ENCODE measurements at places on chromosomes 2 and 18. TPM values are rescaled to one million over a fixed set of nuclear protein-coding genes. Genes with fewer than 3 reads are reported as not detected.

The D2HGDH gene
- 18.8 TPM for polyA plus RNA-seq

The ARHGAP15 gene
- not detected for polyA plus RNA-seq

The CTAGE1 gene
- polyA plus RNA-seq = not detected

The FHOD3 gene
- 4.2 TPM for polyA plus RNA-seq

The NAGK gene
- 119 TPM for polyA plus RNA-seq

The ZNG1B gene
- polyA plus RNA-seq = 48.3 TPM

The TAF4B gene
- 2.9 TPM for polyA plus RNA-seq

The GAD1 gene
- 0.15 TPM for polyA plus RNA-seq

The EVA1A gene
- polyA plus RNA-seq = 13.5 TPM

The DIPK1C gene
- not detected for polyA plus RNA-seq

The OSBPL1A gene
- polyA plus RNA-seq = 11.0 TPM

DNA sequence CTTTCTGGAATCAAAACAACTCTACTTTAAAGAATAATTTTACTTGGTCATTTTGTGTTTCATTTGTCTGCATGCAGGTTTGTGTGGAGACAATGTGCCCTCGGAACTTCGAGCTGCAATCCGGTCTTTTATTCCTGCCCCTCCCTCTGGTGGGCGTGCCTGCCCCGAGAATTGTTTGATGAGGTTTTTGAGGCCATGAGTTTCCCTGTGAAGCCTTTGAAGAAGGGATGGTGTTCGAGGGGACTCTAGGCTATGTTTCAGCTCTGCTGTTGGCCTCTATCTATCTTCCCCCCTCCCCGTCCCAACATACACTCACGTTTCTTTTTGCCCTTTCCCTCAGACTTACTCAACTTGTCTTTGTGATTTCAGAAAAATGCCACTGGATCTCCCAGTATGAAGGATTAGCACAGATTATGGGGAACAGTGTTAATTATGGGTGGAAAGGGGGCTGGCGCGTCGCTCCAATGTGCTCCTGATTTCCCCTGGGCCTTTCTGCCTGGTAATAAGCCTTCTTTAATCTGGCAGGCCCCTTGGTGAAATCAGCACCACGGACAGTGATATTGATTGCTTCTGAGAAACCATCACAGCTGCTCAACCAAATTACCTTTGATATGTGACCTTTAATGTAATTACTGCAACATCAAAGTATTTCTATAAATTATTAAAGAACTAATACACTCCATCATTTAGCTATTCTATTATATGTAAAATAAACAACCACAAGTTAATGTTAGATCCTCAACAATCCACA lies 82.2 kb downstream of the CELF4 start:
- DNase-seq = no peak

GRCh38 chr2:173931751-173932150 lies 33.4 kb downstream of the SP3 start:
- no peak for DNase-seq

DNA sequence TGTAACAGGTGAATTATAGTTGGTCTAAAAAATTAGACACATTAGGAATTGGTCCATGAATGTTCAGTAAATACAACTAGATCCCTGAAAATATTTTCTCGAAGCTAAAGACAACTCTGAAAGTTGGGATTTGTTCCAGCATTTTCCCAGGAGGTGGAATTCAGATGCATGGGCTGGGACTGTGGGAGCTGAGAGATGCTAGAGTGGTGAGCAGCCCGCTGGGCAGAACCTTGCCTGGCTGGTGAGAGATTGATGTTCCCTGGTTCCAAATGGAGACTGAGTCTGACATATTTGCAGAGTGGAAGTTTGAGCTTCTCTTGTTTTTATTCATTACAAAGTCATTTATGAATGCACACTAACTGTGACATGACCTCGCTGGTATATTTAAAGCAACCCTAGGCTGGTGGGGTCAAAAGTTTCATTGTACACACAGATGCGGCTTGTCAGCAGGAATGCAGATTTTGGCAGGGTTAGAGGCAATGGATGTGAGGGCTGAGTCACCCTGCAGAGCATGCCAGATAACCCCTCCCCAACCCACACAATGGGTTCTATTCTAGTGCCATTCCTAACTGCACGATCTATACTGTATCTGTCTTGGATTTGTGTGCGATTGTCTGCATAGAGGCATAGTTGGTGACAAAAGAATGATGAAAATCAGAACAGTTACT lies 23.5 kb upstream of the TMEM178A start:
- no peak for DNase-seq

DNA sequence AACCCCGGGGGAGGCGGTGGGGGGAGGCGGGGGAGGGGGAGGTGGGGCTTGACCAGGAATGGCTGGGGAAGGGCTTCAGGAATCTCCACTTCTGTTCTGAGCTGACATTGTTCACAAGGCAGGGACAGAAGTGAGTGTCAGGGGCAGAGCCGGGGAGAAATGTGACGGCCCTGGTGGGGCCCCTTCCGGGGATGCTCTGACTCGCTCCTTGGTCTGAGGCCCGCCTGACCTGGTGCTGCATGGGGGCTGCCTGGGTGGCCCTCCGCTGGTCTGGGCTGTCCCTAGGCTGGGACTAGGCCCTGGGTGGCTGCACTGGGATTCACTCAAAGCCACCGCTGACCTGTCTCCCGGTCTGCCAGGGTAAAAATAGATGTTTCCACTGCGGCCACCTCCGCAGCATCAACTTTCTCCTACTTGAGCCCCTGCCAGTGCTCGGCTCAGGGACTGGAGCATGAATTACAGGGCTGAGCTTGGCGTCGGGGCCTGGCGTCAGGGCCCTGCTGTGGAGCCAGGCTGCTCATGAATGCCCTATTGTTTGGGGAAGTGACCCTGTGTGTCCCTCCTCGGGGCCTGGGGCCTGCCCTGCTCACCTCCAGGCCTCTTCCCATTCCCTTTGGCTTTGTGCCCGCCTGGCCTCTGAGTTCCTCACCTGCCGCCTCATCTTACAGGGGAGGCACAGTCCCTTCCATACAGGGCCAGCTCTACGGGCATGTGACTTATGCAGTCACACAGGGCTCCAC lies 247.5 kb downstream of the DYSF start:
- DNase-seq = no peak

DNA sequence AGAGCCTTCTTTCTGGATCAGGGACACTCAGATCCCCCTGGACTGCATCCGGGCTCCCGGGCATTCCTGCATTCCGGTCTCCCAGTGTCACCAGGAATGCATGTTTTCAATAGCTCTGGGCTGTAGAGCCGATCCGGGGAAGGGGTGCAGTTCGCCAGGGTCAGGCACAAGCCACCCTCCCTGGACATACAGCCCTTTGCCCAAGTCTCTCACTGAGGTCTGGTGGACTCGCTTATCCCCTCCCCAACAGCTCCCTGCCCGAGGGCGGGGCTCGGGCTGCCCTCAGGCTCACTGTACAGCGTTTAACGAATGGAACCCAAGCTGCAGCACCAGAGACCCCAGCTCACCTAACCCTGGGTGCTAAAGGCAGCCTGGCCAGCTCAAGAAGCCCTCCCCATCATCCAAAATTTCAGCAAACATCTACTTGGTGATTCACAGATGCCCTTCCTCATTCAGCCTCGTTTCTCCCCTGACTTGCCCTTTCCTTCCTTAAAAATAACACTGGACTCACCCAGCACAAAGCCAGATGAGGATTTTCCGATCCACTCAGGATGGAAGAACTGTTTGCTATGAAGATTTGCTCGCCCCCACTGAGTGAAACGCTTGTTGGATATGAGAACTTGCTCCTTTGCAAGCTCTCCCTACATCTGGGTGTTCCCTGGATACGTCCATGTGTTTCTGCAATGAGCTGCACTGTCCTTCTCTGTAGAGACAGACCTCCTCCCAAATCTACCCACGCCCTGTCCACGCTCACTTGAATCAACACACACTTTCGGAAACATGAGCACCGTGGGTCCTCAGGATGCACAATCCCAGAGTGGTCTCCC lies 58.1 kb downstream of the PXDN start:
- no peak for DNase-seq

- peak; percentile 79 for DNase-seq
These were observed 185.0 kb upstream of the RASGRP3 start for GRCh38 chr2:33291278-33292013.

GRCh38 chr2:48860380-48860779 lies 104.9 kb upstream of the LHCGR start:
- DNase-seq = no peak

- DNase-seq = no peak
These were observed 7.6 kb downstream of the CYP26B1 start for GRCh38 chr2:72139874-72140620.

- no peak for DNase-seq
These were observed 534 bp upstream of the SOCS6 start for GRCh38 chr18:70288171-70288850.

- no peak for DNase-seq
These were observed 26.7 kb downstream of the RAMP1 start for GRCh38 chr2:237885931-237886684.

DNA sequence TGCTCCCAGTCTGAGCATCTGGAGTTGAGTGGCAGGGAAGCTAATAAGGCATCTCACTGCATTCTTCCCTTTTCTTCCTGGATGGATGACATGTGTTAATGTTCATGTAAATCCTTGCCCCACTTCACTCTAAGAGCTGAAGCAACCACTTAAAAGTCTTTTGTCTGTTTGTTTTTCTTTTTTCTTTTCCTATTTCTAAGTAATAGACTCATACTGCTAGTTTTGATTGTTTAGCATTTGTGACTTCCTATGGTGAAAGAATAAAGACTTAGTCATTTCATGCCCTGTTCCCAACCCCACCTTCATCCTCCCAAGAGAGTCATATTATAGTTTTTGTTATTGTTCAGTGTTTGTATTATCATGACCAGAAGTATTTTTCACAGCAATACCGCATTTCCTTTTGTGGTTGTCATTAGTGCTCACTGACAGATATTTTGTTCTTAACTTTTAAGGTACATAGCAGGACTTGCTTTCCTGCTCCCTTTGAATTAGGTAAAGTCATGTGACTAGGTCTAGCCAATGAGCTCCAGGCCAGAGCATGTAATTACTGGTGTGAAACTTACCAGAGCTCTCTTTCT lies 18.1 kb upstream of the SPP2 start:
- DNase-seq = no peak

DNA sequence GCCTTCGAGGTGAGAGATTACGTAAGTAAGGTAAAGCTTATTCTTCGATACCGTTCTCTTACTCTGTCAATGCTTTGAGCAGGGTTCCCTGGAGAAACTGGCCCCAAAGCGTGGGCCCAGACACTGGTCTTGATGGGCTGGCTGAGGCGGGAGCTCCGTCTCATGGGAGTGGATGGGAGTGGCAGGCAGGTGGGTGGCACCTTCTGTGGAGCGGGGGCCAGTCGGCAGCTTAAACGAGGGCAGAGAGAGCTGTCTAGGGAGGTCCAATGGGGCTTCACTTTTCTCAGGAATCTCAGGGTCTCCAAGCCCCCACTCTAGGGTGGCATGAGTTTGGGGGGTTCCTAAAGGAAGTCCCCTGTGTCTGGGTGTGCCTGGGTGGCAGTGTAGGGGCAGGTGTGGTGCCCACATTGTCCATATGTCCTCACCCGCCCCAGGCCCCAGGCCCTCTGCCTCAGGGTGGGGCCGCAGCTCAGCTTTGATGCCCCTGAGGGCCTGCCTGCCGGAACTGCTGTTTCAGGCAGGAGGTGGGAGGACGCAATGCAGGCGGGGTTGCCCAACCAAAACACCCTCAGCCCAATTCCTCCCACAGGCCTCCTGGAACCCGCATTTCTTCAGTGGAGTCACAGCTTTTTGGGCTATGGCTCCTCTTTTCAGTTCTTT lies 32.5 kb upstream of the FOSL2 start:
- DNase-seq = no peak

- peak; percentile 54 for DNase-seq
These were observed 437.6 kb downstream of the DLGAP1 start for GRCh38 chr18:4017480-4017879.

GRCh38 chr2:174787487-174788205 lies 23.4 kb upstream of the CHRNA1 start:
- DNase-seq = peak; percentile 41

GRCh38 chr18:33682436-33682835 lies 104.4 kb downstream of the ASXL3 start:
- DNase-seq = no peak

DNA sequence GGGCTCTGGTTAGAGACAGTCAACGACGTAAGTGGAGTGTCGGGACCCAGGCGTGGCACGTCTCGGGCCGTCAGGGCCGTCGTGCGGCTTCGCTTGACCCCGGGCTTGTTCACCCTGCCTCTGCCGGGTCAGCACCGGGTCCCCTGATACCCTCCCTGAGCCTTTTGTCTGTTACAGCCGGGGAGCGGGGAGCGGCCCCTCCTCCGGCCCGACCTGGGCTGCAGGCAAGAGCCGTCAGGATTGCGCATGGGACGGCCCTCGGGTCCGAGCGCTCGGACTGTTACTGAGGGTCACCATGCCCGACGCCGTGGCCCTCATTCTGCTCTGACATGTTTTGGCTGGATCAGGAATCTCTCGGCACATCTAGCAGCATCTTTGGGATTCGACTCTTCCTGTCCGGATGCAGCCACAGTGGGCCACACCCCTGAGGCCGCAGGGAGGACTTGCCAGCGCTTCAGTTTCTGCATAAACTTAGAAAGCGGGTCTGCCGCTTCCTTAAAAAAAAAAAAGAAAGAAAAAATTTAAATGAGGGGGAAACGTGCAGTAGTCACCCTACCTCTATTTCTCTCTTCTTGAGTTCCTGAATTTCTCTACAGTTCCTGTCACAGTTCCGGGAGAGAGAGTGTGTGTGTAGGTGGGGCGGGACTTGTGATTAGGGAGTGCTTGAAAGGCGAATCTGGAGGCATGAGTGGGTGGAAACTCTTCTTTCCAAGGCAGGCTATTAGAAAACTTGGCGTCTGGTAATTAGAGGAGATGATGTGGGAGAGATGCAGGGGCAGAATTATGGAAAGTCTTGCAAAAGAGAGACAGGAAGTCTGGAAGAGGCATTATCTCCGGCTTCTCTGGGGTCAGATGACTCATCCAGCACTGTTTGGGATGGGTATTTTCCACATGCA lies 909 bp downstream of the TMEM87B start:
- DNase-seq = peak; percentile 72

- DNase-seq = no peak
These were observed 11.4 kb upstream of the SRBD1 start for GRCh38 chr2:45622336-45623075.

- no peak for DNase-seq
These were observed 16.4 kb upstream of the CREG2 start for GRCh38 chr2:101403745-101404144.

GRCh38 chr2:98559581-98559980 lies 48.7 kb downstream of the COA5 start:
- DNase-seq = no peak

GRCh38 chr2:65622499-65622898 lies 190.1 kb upstream of the SPRED2 start:
- no peak for DNase-seq

GRCh38 chr2:44745922-44746766 lies 195.4 kb upstream of the SIX3 start:
- no peak for DNase-seq

- no peak for DNase-seq
These were observed 657.0 kb upstream of the SYT4 start for GRCh38 chr18:43934322-43934721.

DNA sequence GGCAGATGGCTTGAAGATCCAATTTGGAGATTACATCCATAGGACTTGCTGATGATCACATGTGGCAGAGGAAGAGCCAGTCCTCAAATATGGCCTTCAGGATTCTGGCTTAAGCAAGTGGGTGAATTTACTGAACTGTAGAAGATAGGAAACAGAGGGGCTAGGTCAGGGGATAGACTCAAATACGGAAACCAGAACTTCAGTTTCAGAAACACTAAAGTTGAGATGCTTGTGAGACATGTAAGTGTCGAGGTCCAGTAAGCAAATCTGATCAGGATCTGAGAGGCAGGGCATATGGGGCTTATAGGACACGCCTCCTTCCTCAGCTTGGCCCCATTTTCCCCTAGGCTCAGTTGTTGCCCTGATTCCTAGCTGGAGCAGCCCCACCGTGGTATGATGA lies 107.7 kb downstream of the LBH start:
- DNase-seq = no peak

GRCh38 chr2:104852090-104852666 lies 1.7 kb upstream of the POU3F3 start:
- no peak for DNase-seq

- no peak for DNase-seq
These were observed 46.9 kb upstream of the SMAD7 start for GRCh38 chr18:48997681-48997984.
